Smooth muscle cell of the pulmonary artery (primary cell): ENCODE measurements at places on chromosomes 2 and 18. TPM values are rescaled to one million over a fixed set of nuclear protein-coding genes. Genes with fewer than 3 reads are reported as not detected.

ACMSD gene
- total RNA-seq: not detected in 2 replicates

SEMA4C gene
- total RNA-seq: 22.4 and 27.3 TPM in 2 replicates

TPO gene
- not detected in 2 replicates for total RNA-seq

KATNAL2 gene
- total RNA-seq: 2.2 and 4.1 TPM in 2 replicates

ABCG5 gene
- not detected in 2 replicates for total RNA-seq

ZNF396 gene
- total RNA-seq: 1.9 and 3.5 TPM in 2 replicates

GAREM1 gene
- total RNA-seq: 3.2 and 3.5 TPM in 2 replicates

SERPINB12 gene
- total RNA-seq: not detected in 2 replicates

PIEZO2 gene
- total RNA-seq: 5.3 and 12.2 TPM in 2 replicates

C2orf78 gene
- not detected in 2 replicates for total RNA-seq

KCNK3 gene
- total RNA-seq: 0.89 and 4.1 TPM in 2 replicates

TRIM43 gene
- total RNA-seq: not detected in 2 replicates

AGXT gene
- not detected in 2 replicates for total RNA-seq

MAP2 gene
- 10.7 and 20.1 TPM in 2 replicates for total RNA-seq

MZT2B gene
- 90.1 and 98.1 TPM in 2 replicates for total RNA-seq

EPB41L3 gene
- total RNA-seq: 0.69 and 3.6 TPM in 2 replicates

SULT1C2 gene
- total RNA-seq: 0.07 and 0.23 TPM in 2 replicates

HOXD4 gene
- total RNA-seq: 0.46 and 4.6 TPM in 2 replicates

CYTIP gene
- 5.5 and 23.5 TPM in 2 replicates for total RNA-seq

MATN3 gene
- 1.5 and 3.4 TPM in 2 replicates for total RNA-seq

DSG3 gene
- total RNA-seq: under 0.01 and 0.13 TPM in 2 replicates

PROM2 gene
- total RNA-seq: 0.20 and 0.56 TPM in 2 replicates

CD8B2 gene
- not detected in 2 replicates for total RNA-seq

TMEFF2 gene
- 1.6 and 3.3 TPM in 2 replicates for total RNA-seq

LRRTM1 gene
- not detected in 2 replicates for total RNA-seq

STEAP3 gene
- 18.4 and 19.9 TPM in 2 replicates for total RNA-seq

GDF7 gene
- 0.63 and 1.0 TPM in 2 replicates for total RNA-seq

WDSUB1 gene
- total RNA-seq: 8.6 and 11.2 TPM in 2 replicates

AKAIN1 gene
- total RNA-seq: not detected in 2 replicates

ECEL1 gene
- 0.52 TPM in 1 of 2 replicates, not detected in the other for total RNA-seq

RAB6C gene
- total RNA-seq: not detected in 2 replicates

PLEKHH2 gene
- 1.7 and 8.9 TPM in 2 replicates for total RNA-seq

NEU2 gene
- total RNA-seq: not detected in 2 replicates

TDRD15 gene
- not detected in 2 replicates for total RNA-seq

ANAPC1 gene
- total RNA-seq: 49.9 and 52.5 TPM in 2 replicates

UGT1A5 gene
- not detected in 2 replicates for total RNA-seq

TUBA4B gene
- not detected in 2 replicates for total RNA-seq

AP1S3 gene
- total RNA-seq: 18.6 and 41.7 TPM in 2 replicates

SLC5A7 gene
- total RNA-seq: not detected in 2 replicates

MC2R gene
- not detected in 2 replicates for total RNA-seq

CHN1 gene
- 7.8 and 9.6 TPM in 2 replicates for total RNA-seq

SRD5A2 gene
- total RNA-seq: not detected in 2 replicates

SPC25 gene
- total RNA-seq: 0.17 and 1.1 TPM in 2 replicates

ESPNL gene
- 1.9 and 2.5 TPM in 2 replicates for total RNA-seq

APOB gene
- under 0.01 TPM in 1 of 2 replicates, not detected in the other for total RNA-seq

CCDC141 gene
- 0.53 and 0.78 TPM in 2 replicates for total RNA-seq

BOK gene
- total RNA-seq: 13.4 and 14.5 TPM in 2 replicates

TEX44 gene
- total RNA-seq: not detected in 2 replicates

ATP9B gene
- 28.9 and 31.6 TPM in 2 replicates for total RNA-seq

TTLL4 gene
- total RNA-seq: 6.7 and 9.8 TPM in 2 replicates

ZC3H15 gene
- total RNA-seq: 48.7 and 55.7 TPM in 2 replicates

ONECUT2 gene
- under 0.01 TPM in 1 of 2 replicates, not detected in the other for total RNA-seq

THUMPD2 gene
- 8.1 and 9.8 TPM in 2 replicates for total RNA-seq

ZNF516 gene
- total RNA-seq: 15.2 and 22.1 TPM in 2 replicates

CRACDL gene
- 0.03 TPM in 1 of 2 replicates, not detected in the other for total RNA-seq

DSEL gene
- 53.5 and 78.1 TPM in 2 replicates for total RNA-seq

ZNF804A gene
- total RNA-seq: 0.20 and 1.4 TPM in 2 replicates
